ENCODE measurements at places on chromosomes 4 and X.

DNA sequence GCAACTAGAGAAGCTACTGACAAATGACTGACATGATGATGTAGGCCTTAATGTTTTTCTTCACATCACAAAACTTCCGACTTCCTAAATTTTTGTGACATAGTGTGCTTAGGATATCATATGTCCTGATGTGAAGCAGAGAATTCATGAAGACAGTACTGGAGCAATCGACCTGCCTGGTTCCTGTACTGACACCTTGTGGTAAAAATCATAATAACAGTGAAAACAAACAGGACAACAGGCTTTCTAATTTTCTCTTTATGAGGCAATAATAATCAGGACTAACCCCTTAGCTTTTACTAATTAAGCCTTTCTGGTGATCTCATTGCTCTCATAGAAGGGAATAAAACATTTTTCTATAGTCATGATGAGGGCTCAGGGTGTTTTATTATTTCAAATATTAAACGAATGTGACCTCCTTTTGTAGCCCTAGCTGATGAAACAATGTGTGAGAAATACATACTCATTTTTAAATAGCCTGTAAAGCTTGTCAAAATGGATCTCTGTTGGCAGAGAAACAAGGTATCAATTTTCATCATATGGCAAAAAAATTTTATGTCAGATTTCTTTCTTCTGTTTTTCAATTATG lies 158.4 kb downstream of the TENT5D start:
- DNase-seq: no peak

- DNase-seq: no peak
Measured at GRCh38 chrX:120791013-120791643, 84.5 kb downstream of the CT47B1 start.

DNA sequence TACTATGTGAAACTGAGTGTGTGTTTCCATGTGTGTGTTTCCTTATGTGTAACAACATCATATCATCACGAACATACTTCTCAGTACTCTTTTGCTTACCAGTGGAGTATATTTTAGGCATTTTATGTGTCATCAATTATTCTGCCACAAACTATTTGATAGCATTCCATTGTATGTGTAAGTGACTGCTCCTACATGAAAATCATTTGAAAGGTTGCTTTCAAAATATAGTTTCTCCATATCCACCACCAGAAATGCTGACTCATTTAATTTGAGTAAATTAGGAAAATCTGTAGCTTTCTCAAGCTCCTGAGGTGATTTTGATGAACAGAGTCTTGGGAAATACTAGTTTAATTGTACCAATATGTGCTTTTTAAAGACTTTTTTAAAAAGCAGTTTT lies 376.2 kb downstream of the PCDH18 start:
- DNase-seq: no peak

DNA sequence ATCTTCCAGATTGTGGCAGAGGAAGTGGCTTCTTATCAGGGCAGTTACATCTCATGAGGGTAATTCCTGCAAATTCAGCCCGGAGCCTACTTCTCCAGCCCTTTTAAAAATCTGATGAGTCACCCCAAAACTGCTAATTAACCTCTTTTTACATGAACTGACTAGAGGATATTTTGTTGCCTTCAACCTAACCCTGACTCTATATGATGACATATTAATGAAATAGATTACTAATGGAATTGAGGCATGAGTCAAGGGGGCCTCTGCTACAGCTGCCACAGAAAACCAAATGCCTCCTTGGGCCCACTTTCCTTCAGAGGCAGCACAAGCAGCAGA lies 72.5 kb downstream of the QRFPR start:
- no peak for DNase-seq

DNA sequence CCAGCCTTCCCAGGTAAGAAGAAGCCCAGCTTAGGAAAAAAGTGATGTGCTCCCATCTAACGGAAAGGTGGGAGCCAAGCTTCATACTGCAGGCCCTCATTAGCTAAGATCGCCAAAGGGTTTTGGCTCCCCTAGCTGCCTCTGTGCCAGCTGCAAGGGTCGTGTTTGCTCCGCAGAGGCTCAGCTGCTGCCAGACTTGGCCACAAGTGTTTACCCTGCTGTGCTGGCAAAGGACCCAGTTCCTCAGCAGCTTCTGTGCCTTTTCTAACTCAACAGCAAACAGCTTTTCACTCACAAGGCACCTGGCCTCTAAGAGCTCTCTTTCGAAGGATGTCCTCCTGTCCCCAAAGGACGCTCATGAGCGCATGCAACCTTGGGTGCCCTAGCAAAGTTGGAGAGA lies 12.2 kb upstream of the VMA21 start:
- DNase-seq: no peak

DNA sequence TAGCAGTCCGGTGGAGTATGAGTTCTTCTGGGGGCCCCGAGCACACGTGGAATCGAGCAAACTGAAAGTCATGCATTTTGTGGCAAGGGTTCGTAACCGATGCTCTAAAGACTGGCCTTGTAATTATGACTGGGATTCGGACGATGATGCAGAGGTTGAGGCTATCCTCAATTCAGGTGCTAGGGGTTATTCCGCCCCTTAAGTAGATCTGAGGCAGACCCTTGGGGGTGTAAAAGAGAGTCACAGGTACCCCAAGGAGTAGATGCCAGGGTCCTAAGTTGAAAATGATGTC lies 852 bp downstream of the MAGEH1 start:
- no peak for DNase-seq

- no peak for DNase-seq
Measured at GRCh38 chr4:120290553-120290952, 223.9 kb upstream of the MAD2L1 start.

GRCh38 chr4:2830632-2831610 lies 12.7 kb upstream of the ADD1 start:
- no peak for DNase-seq

GRCh38 chr4:159455675-159456237 lies 352.9 kb downstream of the RAPGEF2 start:
- DNase-seq: no peak

- DNase-seq: no peak
Measured at GRCh38 chrX:21295246-21295820, 78.9 kb upstream of the CNKSR2 start.

DNA sequence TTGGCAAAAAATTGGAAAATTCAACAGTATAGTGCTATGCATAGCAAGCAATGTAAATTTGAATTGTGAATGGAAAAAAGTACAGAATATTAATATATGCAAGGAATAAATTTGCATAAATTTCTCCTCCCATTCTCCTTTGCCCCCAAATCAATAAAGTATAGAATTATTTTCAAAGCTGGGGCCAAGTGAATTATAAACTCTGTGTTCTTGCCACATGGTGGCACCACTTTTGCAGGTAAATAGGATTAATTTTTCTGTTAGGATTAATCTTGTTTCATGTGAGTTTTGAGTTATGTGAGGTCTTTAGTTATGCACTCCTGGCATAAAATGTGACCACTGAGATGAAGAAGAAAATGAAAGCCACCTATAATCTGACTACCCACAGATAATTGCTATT lies 19.9 kb downstream of the COPS4 start:
- no peak for DNase-seq

- DNase-seq: no peak
Measured at GRCh38 chr4:89196745-89197144, 85.4 kb downstream of the TIGD2 start.

DNA sequence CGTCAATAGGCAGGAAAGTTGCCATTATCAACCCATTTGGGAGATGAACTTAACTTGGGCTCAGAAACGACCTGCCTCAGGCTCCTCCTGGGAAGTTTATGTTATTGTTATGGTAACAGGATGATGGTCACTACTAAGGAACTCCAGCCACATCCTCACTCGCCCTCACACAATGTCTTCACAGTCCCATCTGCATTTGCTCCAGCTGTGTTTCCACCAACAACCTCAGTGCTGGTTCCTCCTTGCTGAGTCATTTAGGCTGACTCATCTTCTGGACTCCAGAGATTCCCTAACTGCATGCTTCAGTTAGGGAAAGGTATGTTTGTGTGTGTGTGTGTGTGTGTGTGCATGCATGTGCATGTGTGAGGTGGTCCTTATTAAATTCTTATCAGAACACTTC lies 293.4 kb upstream of the BOD1L1 start:
- DNase-seq: no peak
